ENCODE measurements at places on chromosomes 5 and 9.

GRCh38 chr5:90968319-90968718 lies 409.7 kb downstream of the ADGRV1 start:
- no peak for DNase-seq

DNA sequence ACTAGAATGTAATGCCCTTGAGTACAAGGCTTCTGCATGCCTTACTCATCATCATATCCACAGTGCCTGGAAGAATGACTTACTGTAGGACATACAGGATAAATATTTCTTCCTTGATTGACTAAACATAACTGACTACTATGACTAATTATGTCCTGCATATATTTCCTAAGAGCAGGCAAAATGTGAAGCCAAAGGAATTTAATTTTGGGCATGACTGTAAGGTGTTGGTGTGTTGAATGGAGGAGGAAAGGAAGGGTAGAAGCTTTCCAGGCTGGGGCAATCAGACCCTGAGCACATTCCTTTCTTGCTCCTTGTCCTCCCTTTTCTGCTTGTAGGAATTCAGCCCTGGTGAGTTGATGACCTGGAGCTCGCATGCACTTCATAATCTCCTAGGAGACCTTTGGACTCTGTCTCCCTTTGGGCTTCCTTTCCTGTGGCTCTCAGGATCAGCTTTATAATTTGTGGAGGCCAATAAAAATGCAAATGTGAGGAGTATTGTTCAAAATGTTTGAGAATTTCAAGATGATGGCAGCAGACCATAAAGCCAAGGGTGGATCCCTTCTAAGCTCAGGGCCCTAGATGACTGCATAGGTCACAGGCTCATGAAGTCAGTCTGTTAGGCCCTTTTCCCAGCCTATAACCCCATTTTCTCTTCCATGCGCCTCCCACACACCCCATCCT lies 174.0 kb downstream of the HMHB1 start:
- no peak for DNase-seq

- DNase-seq = no peak
Observed at GRCh38 chr9:36091026-36091953, 45.2 kb upstream of the GLIPR2 start.

DNA sequence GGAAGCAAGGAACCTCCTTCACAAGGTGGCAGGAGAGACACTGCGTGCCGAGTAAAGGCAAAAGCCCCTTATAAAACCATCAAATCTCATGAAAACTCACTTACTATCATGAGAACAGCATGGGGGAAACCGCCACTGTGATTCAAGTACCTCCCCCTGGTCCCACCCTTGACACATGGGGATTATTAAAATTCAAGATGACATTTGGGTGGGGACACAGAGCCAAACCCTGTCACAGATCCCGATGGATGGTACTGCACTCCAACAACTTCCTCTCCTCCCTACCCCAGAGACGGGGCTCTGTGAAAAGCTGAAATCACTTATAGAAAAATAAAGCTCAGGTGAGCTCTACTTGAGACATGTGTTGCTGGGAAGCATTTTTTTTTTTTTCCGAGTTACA lies 10.3 kb upstream of the ADCY2 start:
- DNase-seq = no peak

GRCh38 chr5:15844253-15844652 lies 335.3 kb downstream of the MARCHF11 start:
- DNase-seq = no peak

DNA sequence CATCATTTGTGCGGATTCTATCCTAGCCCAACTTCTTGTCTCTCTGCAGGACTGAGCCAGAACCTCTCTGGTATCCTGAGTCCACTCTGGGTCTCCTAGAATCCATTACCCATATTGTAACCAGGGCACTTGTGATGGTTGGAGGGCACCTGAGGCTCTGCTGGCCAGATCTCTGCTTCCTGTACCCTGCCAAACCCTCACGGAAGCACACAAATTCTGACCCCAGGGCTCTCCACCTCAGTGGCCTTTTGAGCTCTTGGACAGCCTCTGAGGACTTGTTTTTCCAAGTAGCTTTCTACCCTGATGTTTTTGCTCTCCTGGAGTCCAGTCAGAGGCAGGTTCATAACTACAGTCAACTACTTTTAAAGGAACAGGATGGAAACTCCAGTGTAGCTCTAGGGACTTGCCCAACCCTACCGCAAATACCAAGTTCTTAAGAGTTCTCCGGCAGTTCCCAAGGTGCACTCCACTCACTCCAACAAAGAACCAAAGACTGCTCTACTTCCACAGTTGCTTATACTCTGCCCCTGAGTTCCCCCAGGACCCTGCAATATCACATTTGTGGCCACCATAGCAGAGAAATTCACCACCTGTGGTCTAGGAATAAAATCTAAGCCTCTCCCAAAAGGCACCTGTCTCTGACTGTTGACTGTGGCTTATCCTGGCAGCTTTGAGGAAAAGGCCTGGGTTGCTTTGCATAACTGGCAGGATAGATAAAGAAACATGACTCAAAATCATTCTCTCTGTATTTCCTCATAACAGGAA lies 9.6 kb downstream of the PIP5K1B start:
- no peak for DNase-seq

DNA sequence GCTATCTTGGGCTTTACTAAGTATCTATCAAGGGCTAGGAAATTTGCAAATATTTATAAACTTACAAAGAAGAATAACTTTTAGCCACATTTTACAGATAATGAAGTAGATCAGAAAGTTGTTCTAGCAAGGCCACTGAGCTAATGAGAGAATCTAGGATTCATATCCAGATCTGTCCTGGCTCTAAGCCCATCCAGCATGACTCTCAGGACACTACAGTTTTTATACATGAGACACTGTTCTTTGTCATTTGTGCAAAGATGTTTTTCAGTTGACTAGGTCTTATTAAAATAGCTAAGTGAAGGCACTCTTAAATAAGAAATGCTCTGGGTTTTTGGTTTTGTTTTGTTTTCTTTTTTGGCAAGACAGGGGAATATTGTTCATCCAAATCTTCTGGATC lies 273.1 kb downstream of the GABRB2 start:
- DNase-seq = no peak

DNA sequence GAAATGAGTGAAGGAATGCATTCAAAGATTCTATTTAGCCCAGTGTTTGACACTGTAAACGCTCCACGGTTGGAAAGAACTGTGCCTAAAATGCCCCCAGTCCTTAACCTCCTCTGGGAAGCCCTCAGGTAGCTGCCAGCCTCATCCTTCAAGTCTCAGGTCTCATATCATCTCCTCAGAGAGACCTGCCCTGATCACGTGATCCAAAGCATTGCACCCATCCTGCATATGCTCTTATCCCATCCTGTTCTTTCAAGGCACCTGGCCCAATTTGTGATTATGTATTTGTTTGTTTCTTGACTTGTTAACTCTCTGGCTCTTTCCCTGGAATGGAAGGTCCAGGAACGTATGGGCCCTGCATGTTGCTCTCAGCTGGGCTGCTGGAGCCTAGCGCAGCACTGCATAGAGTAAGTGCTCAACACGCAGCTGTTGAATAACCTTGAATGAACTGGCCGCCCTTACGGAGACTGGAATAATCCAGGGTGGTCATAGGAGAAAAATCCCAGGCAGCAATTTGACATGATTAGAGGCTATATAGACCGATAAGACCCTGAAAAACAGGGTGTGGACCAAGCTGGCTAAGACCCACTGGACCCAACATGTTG lies 8.7 kb downstream of the C1QTNF2 start:
- no peak for DNase-seq

DNA sequence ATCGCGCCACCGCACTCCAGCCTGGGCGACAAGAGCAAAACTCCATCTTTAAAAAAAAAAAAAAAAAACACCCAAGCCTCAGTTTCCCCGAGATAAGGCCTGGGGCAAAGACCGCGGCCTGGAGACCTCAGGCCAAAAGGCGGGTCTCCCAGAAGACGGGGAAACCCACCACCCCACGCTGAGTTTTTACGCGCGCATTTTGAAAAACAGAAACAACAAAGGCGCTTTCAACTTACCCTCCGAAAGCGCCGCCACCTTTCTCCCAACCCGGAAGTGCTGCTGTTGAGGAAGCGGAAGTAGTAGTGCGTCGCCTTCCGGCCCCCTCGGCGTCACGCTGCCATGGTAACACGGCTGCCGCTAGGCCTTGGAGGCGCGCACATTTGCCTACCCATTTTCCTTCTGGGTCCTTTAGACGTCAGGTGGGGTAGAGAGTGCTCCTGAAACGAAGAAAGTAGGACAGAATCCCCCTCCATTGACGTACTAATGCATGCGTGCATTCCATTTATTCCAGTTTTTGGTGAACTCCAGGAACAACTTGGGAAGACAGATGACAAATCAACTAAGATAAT lies at the start of gene TTF1:
TTF1 (minus strand) TSS at position 287 of the 569 bp plus-strand sequence. CDS start 4,019 bp downstream, outside the sequence.
- peak; percentile 92 for DNase-seq

DNA sequence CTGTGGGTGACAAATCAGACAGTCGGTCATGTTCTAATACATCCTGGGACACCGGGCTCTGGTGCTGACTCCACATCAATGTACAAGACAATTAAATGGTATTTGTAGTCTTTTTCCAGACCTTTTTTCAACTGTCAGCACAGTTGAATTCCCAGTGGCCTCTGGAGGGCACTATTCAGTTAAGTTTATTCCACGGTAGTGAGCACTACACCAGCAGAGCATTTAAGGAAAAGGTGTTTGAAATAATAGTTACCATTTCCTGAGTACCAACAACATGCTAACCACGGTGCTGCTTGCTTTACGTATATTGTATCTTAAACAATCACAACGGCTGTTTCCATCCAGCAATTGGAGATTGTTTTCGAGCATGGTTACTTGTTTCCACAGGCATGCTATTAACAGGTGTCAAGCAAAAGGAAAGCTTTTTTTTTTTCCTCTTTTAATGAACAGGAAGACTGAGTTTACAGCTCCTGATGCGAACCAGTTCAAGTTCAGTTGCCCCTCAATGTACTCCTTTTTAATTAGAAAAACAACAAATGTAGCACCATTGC lies 186.7 kb downstream of the PDZD2 start:
- DNase-seq = peak; percentile 25

DNA sequence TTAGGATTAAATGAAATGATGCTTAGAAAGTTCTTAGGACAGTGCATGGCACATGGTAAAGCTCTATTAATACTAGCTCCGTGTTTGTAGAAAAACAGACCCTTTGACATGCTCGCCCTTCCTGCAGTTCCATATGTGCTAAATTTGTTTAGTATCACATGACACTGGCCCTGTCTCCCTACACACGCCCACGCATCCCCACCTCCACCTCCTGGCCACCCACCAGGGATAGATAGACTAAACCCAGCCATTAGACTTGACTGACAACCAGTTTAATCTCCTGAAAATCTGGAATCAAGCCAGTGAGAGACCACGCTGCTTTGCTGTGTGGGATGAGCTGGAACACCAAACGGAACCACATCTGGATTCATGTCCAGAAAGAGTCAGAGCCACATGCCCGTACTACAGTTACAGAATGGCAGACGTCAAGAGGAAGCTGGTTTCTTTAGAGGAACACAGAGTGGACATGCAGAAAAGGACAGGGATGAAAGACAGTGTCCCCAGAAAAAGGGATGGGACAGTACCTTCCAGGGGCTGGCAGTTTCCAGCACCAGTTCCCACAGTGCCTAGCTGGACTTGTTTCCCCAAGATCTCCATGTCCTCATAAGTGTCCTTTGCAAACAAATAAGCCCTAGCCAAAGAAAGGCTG lies 186.1 kb downstream of the PDZD2 start:
- DNase-seq = no peak

GRCh38 chr9:134669399-134669955 lies 27.9 kb downstream of the COL5A1 start:
- DNase-seq = no peak

DNA sequence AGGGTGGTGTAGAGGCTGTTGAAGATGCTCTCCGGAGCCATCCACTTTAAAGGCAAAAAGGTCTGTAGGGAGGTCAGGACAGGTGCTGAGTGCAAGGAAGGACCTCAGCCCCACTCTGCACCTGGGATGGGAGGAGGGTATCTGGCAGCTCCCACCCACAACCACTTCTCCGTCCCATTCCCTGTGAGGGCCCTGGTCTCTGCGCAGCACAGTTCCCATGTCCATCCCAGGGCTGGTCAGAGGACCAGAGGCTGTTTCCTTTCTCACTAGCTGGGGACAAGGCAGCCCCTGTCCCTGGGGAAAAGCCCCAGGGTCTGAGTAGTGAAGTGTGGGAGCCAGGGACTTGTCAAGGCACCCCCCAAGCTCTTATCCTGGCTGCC lies 33.7 kb upstream of the CSF1R start:
- no peak for DNase-seq

- no peak for DNase-seq
Observed at GRCh38 chr5:82614706-82615105, 336.6 kb upstream of the RPS23 start.

- no peak for DNase-seq
Observed at GRCh38 chr5:14579731-14580397, 1.7 kb upstream of the OTULINL start.

GRCh38 chr9:137787381-137787780 lies 90.2 kb upstream of the CACNA1B start:
- DNase-seq = no peak

DNA sequence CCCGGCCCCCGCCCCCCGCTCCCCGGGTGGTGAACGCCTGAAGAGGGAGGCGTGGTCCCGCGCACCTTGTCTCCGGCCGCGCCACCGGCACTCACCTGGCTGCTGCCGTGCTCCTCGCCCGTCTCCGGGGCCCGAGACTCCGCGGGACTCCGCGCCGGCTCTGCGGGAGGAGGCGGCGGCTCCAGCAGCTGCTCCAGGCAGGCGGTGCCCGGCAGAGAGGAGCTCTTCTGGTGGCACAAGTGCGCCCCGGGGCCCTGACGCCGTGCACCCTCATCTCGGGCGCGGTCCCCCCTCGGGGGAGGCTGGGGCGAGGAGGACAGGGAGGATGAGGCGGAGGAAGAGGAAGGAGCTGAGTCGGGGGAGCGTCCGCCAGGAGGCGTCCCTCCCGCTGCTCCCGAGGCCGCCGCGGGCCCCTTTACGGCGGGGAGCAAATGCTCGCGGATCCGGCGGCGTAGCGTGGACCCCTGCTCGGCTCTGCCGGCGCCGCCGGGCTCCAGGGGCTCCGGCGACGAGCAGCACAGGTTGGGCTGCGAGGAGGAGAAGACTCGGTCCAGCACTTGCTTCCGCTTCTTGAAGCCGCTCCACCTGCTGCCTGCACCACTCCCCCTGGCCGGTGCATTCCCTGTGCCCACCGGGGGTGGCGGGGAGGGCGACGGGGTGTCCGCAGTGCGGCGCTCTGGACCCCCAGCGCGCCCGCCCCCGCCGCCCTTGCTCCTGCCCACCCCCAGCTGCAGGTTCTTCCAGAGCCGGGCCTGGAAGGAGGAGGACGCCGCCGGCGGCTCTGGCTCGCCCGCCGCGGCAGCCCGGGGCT lies 928 bp downstream of the MCTP1 start:
- no peak for DNase-seq

DNA sequence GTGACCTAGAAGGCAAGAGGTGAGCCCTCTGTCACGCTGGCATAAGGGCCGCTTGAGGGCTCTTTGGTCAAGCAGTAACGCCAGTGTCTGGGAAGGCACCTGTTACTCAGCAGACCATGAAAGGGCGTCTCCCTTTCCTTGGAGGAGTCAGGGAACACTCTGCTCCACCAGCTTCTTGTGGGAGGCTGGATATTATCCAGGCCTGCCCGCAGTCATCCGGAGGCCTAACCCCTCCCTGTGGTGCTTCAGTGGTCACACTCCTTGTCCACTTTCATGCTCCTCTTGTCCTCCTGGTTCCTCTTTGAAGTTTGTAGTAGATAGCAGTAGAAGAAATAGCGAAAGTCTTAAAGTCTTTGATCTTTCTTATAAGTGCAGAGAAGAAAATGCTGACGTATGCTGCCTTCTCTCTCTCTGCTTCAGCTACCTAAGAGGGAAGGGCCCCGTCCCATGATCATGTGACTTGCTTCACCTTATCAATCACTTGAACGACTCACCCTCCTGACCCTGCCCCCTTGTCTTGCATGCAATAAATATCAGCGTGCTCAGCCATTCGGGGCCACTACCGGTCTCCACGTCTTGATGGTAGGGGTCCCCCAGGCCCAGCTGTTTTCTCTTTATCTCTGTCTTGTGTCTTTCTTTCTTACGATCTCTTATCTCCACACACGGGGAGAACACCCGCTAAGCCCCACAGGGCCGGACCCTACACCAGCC lies 16.7 kb upstream of the SCGB3A1 start:
- DNase-seq = no peak
